ENCODE measurements at places on chromosomes 5 and 9. TPM values are rescaled to one million over a fixed set of nuclear protein-coding genes. Genes with fewer than 3 reads are reported as not detected.
A peak's percentile ranks its signal among the peaks of the same experiment; 100 is the strongest.

DNA sequence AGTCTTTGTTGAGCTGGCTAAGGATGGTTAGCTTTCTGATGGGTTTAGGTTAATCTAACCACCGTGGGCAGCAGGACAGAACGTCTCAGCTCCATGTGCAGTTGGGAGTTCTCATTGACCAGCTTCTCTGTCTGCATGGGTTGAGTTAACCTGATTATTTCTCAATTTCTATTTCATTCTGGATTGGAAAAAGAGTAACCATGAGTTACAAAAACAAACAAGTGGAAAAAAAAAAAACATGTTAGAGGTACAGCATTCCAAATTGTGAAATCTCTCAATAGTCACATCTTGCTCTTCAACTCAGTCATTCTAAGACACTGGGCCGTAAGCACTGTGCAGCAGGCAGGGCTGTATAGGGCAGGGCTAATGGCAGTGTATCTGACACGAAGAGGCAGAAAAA, 343.7 kb upstream of the KLF4 start:
- no peak for DNase-seq
- H3K4me1 ChIP-seq: no peaks in the 10 kb centered on the region
- H3K27me3 ChIP-seq: no peaks in the 10 kb centered on the region
- H3K4me3 ChIP-seq: no peak overlapping the region
- no peak overlapping the region for H3K27ac ChIP-seq

DNA sequence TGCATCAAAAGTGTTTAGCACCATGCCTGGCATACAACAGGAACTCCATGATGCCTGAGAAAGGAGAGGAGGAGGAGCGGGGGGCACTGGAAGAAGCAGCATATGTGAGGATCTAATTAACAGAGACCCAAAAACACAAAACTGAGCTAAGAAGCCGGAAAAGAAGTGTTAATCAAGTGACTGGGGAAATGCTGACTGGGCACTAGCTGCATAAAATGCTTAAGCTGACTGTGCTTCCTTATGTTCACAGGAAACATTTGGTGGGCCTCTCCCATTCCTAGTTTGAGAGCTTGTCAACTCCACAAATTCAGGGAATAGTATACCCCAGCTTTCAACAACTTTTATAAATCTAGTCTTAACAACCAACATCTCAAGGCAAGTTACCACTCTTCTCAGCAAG, 26.6 kb downstream of the DEPDC1B start:
- no peaks in the 10 kb centered on the region for H3K4me1 ChIP-seq
- no peak overlapping the region for H3K4me3 ChIP-seq
- no peaks in the 10 kb centered on the region for H3K27me3 ChIP-seq
- no peaks in the 10 kb centered on the region for H3K36me3 ChIP-seq

GPR150 gene
- total RNA-seq: 0.60 TPM

DNA sequence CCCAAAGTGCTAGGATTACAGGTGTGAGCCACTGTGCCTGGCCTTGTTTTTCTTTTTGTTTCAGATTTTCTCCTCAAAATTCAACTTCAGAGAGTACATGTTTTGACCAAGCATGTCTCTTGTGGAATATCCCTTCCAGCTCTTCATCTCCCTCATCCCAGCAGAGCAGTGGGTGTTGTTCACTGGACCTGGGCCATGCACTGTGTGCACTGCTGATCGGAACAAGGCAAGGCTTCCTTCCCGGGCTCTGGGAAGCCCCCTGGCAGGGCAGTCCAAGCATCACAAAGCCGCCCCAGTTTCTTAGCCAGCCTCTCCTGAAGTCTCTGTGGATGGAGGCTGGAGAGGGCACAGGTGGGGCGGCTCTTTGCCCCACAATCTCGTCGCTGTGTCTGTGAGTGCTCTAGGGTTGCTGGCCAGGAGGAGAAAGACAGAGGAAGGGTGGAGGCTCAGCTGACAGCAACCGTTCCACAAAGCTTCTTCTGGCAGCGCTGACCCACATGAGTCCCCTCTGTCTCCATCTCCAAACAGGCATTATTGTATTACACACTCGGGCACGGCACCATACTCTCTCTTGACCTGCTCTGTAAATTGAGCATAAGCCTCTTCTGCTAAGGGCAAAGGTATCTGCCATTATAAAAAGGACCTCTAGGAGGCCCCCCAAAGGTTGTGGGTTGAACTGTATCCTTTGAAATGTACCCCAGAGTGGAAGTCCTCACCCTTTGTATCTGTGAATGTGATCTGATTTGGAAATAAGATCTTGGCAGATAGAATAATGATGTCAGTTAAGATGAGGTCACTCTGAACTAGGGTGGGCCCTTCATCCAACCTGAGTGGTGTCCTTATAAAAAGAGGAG, 89.6 kb downstream of the TARS1 start:
- no peak overlapping the region for H3K4me3 ChIP-seq
- H3K4me1 ChIP-seq: no peaks in the 10 kb centered on the region
- no peaks in the 10 kb centered on the region for H3K27me3 ChIP-seq
- no peak for DNase-seq
- no peaks in the 10 kb centered on the region for H3K36me3 ChIP-seq

LVRN gene
- not detected for total RNA-seq

C9 gene
- not detected for total RNA-seq

ORM2 gene
- not detected for total RNA-seq

DNA sequence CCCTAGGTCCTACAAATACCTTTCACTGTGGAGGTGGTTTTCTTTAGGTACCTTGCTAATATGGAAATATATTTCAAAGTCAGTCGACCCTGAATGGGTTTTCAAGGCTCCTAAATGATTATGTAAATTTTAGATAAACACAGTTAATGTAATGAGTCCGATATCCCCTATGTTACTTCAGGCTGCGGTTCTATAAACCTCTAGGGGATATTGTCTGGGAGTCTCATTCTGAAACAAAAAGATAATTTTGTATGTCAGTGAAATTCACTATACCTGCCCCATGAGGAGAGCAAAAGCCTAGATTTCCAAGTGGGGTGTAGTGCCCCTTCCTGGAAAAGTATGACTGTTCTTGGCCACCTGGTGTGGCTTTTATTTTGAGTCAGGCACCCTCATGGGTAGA, 377.3 kb downstream of the ICE1 start:
- DNase-seq: no peak
- no peak overlapping the region for H3K4me3 ChIP-seq
- H3K36me3 ChIP-seq: no peaks in the 10 kb centered on the region
- H3K4me1 ChIP-seq: no peaks in the 10 kb centered on the region

MGAT4B gene
- total RNA-seq: 145 TPM

- H3K36me3 ChIP-seq: no peaks in the 10 kb centered on the region
- no peak for DNase-seq
- peak overlapping the region; percentile 94 for H3K27ac ChIP-seq
- H3K4me1 ChIP-seq: peaks cover 59% of the 10 kb centered on the region
- no peaks in the 10 kb centered on the region for H3K27me3 ChIP-seq
Measured at GRCh38 chr9:133700819-133701320, 37.3 kb downstream of the SARDH start.

SHOC1 gene
- not detected for total RNA-seq

- no peaks in the 10 kb centered on the region for H3K27me3 ChIP-seq
- DNase-seq: no peak
- H3K27ac ChIP-seq: no peak overlapping the region
- H3K36me3 ChIP-seq: no peaks in the 10 kb centered on the region
Measured at GRCh38 chr9:78363221-78363620, 66.3 kb downstream of the PSAT1 start.

GRCh38 chr5:98461485-98461884, 312.0 kb upstream of the RGMB start:
- no peaks in the 10 kb centered on the region for H3K36me3 ChIP-seq
- H3K4me3 ChIP-seq: no peak overlapping the region
- no peaks in the 10 kb centered on the region for H3K4me1 ChIP-seq
- no peaks in the 10 kb centered on the region for H3K27me3 ChIP-seq

- peaks cover 19% of the 10 kb centered on the region for H3K4me1 ChIP-seq
- H3K4me3 ChIP-seq: no peak overlapping the region
- H3K27me3 ChIP-seq: no peaks in the 10 kb centered on the region
- H3K27ac ChIP-seq: no peak overlapping the region
Measured at GRCh38 chr5:151257731-151258181, 4.8 kb downstream of the GM2A start.

- H3K27ac ChIP-seq: no peak overlapping the region
- H3K4me1 ChIP-seq: peaks cover 24% of the 10 kb centered on the region
- no peak overlapping the region for H3K4me3 ChIP-seq
- peaks cover 9% of the 10 kb centered on the region for H3K36me3 ChIP-seq
Measured at GRCh38 chr5:115627295-115627865, 1.5 kb upstream of the TMED7 start.

GRCh38 chr5:40667161-40667663, 12.5 kb upstream of the PTGER4 start:
- DNase-seq: no peak
- no peak overlapping the region for H3K27ac ChIP-seq
- H3K36me3 ChIP-seq: no peaks in the 10 kb centered on the region
- no peak overlapping the region for H3K4me3 ChIP-seq

PCDH1 gene
- not detected for total RNA-seq

- no peak for DNase-seq
- H3K27ac ChIP-seq: no peak overlapping the region
- H3K27me3 ChIP-seq: no peaks in the 10 kb centered on the region
- H3K4me3 ChIP-seq: no peak overlapping the region
Measured at GRCh38 chr5:102523541-102524175, 24.9 kb upstream of the SLCO6A1 start.

EQTN gene
- not detected for total RNA-seq

GRCh38 chr9:7405924-7406604, 393.5 kb downstream of the DMAC1 start:
- H3K4me1 ChIP-seq: no peaks in the 10 kb centered on the region
- no peak for DNase-seq
- no peaks in the 10 kb centered on the region for H3K36me3 ChIP-seq
- no peaks in the 10 kb centered on the region for H3K27me3 ChIP-seq
- H3K27ac ChIP-seq: no peak overlapping the region

CDC20B gene
- total RNA-seq: not detected

IL3 gene
- not detected for total RNA-seq

DNA sequence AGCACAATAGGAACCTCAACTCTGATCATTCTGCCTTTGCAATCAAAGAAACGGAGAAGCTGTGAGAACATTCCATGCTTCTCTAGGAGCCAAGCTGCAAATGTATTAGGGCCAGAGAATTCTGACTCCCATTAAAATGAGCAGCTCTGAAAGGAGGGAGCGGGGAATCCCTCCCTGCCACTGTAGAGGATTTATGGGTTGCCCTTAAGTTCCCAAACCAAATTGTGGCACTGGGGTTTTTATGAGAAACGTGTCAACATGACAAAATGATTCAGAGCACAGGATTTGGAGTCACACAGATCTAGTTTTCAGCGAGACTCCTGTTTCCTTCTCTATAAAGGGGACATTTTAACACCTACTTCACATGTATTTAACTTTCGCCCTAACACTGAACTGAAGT, 1.8 kb downstream of the IL6ST start:
- H3K4me1 ChIP-seq: peaks cover 20% of the 10 kb centered on the region
- no peaks in the 10 kb centered on the region for H3K27me3 ChIP-seq
- peak overlapping the region; percentile 99 for H3K27ac ChIP-seq
- no peaks in the 10 kb centered on the region for H3K36me3 ChIP-seq

DNA sequence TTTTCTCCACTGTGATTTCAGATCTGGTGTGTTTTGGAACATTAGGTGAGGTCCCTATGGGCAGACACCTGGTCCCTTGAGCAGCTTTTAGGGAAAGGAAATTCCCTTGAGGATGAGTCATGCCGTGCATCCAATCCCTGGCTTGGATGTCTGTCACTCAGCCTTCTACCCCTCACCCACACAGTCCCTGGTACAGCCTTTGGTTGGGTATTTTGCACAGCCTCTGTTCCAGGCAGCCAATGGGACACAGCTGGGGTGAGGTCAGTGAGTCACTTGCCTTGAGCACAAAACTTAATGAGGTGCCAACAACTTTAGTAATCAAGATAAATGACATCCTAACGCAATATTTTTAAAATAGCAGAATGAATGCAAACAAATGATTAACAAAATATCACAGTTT, 22.7 kb upstream of the SVEP1 start:
- no peaks in the 10 kb centered on the region for H3K36me3 ChIP-seq
- no peak overlapping the region for H3K27ac ChIP-seq
- no peak overlapping the region for H3K4me3 ChIP-seq
- no peak for DNase-seq

VDAC1 gene
- 46.8 TPM for total RNA-seq

GRCh38 chr5:55073211-55073610, 29.2 kb upstream of the GZMA start:
- H3K36me3 ChIP-seq: no peaks in the 10 kb centered on the region
- H3K4me1 ChIP-seq: peaks cover 19% of the 10 kb centered on the region
- peak overlapping the region; percentile 41 for H3K27ac ChIP-seq

GRCh38 chr9:37382982-37383357, 39.5 kb upstream of the GRHPR start:
- no peak overlapping the region for H3K4me3 ChIP-seq
- H3K36me3 ChIP-seq: no peaks in the 10 kb centered on the region
- H3K27me3 ChIP-seq: peaks cover 7% of the 10 kb centered on the region
- DNase-seq: no peak

DNA sequence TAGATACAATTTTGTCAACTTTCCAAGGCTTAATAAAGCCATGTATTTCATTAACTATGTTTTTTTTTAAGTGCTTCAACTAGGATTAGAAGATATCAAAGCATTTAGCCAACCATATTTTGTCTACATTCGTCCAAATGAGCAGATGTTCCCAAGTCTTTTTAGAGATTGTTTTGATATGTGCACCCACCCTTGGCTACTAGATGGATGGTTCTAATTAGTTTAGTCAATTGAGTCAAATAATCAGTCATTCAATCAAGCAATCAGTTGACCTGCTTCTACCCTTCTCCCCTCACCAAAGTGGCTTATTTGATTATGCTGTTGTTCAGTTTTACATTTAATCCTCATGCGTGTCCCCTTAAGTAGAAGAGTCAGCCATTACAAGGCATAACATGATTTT, 319.5 kb upstream of the TNC start:
- H3K27me3 ChIP-seq: no peaks in the 10 kb centered on the region

DNA sequence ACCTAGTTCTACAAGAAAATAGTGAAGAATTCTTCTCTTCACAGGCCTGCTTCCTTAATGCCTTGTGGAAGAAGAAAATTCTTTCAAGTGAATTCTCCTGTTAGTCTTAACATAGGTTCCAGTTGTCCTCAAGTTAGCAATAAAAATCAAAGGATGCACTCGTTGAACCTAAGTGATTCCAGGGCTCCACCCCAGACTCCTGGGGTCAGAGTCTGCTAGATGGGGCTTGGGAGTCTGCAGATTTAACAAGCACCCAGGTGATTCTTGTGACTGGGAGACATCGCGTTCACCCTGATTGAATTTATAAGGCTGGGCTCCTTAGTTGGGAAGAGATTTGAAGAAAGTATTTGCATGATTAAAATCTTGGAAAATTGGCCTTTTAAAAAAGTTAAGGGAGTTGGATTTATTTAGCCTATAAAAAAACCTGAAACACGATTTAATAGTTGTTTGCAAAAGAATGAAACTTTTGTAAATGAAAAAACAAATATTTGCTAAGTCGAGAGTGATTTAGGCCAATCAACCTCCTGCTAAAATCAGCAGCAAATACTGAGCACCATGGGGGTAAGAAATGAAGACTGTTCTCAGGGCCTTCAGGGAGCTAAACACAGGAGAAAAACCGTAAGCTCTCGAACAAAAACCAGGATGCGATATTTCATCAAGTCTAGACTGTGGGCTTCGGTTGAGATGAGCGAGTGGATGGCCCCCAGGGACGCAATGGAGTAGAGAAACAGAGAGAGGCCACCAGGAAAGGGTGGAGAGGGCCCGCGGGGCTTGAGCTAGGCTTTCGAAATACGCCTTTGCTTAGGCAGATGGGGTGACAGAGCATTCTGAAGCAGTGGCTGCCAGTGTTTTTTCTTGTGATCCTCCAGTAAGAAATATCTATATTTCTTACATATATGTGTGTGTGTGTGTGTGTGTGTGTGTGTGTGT, 86.9 kb upstream of the TTC23L start:
- H3K27ac ChIP-seq: no peak overlapping the region
- no peak overlapping the region for H3K4me3 ChIP-seq
- DNase-seq: no peak
- no peaks in the 10 kb centered on the region for H3K36me3 ChIP-seq
- H3K4me1 ChIP-seq: no peaks in the 10 kb centered on the region
- H3K27me3 ChIP-seq: no peaks in the 10 kb centered on the region
